Gastroesophageal sphincter (tissue), 4 donors: ENCODE measurements at places on chromosomes 2 and 18.

DNA sequence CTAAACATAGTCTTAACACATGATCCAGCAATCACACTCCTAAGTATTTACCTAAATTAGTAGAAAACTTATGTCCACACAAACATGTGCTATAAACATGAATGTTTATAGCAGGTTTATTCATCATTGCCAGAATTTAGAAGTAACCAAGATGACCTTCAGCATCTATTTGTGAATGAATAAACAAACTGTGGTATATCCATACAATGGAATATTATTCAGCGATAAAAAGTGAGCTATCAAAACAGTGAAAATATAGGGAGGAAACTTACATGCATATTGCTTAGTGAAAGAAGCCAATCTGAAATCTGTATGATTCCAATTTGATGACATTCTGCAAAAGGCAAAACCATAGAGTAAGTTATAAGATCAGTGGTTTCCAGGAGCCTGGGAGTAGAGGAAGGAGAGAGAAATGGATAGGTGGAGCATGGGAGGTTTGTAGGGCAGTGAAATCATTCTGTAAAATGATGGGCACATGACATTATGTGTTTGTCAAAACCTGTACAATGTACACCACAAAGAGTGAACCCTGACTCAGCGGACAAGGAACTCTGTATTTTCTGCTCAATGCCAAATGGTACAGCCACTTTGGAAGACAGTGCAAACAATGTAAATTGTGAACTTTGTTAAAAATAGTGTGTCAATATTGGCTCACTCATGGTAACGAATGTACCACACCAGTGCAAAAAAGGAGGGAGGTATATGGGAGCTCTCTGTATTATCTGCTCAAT lies 61.9 kb upstream of the IGFBP2 start:
- ATAC-seq = no peak

DNA sequence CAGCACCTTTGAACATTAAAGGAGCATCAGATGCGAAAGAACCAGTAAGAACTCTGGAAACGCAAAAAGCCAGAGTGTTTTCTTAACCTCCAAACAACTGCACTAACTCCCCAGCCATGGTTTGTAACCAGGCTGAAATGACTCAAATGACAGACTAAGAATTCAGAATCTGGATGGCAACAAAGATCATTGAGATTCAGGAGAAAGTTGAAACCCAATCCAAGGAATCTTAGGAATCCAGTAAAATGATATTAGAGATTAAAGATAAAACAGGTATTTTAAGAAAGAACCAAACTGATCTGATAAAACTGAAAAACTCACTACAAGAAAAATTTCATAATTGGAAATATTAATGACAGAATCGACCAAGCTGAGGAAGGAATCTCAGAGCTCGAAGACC lies 116.7 kb downstream of the PTRHD1 start:
- ATAC-seq = no peak

GRCh38 chr2:178401994-178402437 lies 49.0 kb downstream of the PRKRA start:
- no peak for ATAC-seq

DNA sequence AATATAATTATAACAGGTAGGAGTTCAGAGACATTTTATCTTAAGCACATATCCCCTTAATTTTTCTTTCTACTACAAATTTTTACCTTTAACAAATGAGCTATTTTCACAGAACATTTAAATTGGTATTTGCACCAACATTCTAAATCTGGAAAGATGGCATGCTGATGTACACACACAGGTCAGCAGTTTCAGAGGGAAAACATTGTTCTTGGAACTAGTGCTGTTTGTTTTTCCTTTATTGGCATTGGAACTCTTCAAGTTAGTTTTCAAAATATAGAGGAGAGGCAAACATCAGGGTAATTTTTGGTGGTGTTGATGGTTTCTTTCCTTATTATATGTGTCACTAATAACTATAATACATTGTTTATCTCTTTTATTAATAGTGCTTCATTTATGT lies 155.3 kb downstream of the PHLPP1 start:
- ATAC-seq = no peak

- no peak for ATAC-seq
Observed at GRCh38 chr2:65790676-65790935, 358.2 kb upstream of the SPRED2 start.

GRCh38 chr18:78169174-78169864 lies 810.3 kb upstream of the SALL3 start:
- ATAC-seq = no peak

DNA sequence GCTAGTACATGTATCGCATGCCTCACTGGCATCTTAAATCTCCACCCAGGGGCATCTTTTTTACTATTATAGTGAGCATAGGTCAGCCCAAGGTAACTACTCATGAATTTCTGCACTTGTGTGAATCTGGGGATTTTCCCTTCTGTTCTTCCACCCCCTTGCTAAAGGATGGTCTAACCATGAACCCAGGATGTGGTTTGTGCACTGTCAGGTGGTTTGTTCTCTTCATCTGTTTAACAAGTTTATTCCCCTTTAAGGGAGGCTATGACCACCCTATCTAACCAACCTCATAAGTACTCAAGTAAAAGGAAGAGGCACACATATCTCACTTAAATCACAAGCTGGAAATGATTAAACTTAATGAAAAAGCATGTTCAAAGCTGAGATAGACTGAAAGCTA lies 243.0 kb downstream of the RPRM start:
- ATAC-seq = no peak

DNA sequence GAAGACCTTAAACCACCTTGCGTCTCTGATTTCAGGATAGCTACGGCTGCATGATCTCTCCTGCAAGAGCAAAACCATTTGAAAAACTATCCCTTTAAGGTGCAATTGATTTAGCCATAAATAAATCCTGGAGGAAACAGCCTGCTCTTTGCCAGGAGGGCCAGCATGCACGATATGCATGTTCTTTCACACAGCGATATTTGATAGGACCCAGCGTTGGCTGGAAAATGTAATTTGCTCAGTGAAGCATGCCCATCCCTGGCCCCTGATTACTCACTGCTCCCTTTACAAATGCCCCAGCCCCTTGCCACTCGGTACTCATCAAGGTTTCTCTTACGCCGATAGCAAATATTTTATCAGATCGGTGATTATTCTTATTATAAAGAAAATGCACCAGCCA lies 315.4 kb downstream of the CDH2 start:
- ATAC-seq = no peak

DNA sequence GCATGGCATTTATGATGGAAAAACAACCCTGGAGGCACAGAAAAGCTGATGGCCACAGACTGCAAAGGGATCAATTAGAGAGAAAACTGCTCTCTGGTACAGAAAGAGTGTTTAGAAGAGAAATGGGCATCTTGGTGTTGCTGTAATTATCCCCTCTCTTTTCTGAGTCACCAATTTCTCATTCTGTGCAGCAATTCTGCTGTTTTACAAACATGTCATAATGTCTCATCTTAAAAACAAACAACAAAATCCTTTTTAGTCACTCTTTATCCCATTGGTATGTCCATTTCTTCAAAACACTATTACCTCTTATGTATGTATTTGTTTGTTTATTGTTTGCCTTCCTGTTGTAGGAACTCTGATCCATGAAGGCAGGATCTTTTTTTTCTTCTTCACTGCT lies 73.9 kb upstream of the HK2 start:
- ATAC-seq = no peak

- ATAC-seq = no peak
Observed at GRCh38 chr2:106012001-106012590, 182.0 kb downstream of the UXS1 start.

DNA sequence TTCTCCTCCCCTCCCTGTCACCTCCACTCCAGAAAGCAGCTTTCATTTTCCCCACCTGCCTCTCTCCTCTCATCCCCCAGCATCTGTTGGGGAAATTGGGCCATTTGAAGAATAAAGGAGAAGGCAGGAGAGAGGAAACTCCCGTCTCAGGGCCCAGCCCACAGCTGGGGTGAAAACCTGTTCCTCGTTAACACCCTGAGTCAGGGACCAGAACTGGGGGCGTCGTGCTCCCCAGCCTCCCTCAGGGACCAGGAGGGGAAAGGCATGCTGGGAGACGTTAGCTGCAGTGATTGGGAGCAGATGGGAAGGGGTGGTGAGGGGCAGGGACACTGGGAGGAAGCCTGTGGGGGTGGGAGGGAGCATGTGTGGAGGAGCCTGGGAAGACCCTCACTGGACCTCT lies 251.3 kb downstream of the DYSF start:
- no peak for ATAC-seq

DNA sequence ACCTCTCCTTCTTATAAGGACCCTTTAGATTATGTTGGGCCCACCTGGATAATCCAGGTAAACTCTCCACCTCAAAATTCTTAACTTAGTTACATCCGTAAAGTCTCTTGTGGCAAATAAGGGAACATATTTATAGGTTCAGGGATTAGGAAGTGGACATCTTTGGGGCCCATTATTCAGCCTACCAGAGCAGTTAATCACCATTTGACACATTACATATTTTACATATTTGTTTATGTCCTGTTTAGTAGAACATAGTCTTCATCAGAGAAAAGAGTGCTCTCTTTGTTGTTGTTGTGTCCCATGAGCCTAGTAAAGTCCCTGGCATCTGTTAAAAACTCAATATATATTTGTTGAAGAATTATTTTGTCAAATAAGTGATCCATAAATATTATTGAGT lies 134.0 kb upstream of the SPATS2L start:
- ATAC-seq = no peak

DNA sequence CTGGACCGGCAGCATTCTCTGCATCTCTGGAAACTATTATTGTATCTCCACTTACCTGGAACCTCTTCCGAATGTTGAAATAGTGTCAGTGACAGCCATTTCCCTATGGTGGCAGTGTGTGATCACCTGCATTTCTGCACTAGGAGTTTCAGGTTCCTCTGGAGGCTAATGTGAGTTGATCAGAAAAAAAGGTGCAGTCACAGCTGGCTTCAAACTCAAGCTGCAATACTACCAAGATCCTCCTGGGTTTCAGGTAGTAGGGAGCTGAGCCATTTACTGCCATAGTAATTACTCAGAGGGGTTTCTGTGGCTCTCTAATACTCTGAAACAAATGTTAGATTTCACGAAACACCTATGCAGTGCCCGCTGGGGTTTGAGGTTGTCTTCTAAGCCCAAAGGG lies 183.5 kb upstream of the OSR1 start:
- no peak for ATAC-seq

DNA sequence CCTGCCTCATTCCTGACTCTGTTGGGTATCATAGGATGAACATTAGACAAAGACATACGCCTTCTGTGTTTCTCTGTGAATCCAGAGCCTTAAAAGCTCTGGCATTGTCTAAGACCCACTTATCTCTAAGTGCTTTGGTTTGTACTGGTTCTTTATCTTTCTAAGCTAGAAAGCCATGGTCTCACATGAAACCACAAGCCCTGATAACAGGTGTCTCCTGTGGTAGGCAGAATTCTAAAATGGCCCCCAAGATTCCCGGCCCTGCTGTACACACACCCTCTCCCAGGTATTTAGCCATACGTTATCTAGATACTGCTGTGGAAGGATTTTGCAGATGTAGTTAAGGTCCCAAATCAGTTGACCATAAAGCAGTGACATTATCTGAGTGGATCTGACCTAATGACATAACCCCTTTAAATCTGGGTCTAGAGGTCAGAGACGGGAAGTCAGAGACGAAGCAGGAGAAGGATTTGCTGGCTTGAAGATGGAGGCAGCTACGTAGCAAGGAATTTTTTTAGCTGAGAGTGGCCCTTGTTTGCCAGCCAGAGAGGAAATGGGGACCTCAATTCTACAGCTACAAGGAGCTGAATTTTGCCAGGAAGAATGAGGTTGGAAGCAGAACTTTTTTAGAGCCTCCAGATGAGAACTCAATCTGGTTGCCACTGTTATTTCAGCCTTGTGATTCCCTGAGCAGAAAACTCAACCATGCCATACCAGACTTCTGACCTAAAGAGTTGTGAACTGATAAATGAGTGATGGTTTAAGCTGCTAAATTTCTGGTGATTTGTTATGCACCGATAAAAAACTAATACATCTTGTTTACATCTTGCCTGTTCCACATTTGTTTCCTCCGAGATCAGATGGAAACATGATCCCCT lies 186.7 kb downstream of the CAMKMT start:
- ATAC-seq = no peak

GRCh38 chr2:49002750-49003149 lies 151.6 kb downstream of the FSHR start:
- no peak for ATAC-seq

GRCh38 chr2:53787614-53788289 lies 908 bp downstream of the ERLEC1 start:
- ATAC-seq = no peak

GRCh38 chr2:19872302-19872701 lies 29.5 kb downstream of the TTC32 start:
- no peak for ATAC-seq

- ATAC-seq = no peak
Observed at GRCh38 chr2:236767941-236768340, 198.3 kb downstream of the ACKR3 start.

DNA sequence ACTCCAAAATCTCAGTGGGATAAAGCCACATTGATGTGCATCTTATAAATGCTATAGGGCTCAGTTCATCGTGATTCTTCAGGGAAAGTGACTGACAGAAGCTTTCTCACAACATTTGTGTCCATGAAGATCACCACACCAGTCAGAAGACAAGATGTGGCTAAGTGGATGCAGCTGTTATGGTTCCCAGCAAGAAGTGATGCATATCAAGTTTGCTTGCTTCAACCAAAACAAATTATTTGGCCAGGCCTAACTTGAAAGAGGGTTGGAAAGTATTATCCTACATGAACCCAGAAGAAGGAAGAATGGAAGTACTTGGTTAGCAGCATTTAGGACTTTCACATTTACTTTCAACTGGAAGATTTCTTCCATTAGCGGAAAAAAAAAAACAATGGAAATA lies 210.0 kb upstream of the ACVR2A start:
- ATAC-seq = no peak

DNA sequence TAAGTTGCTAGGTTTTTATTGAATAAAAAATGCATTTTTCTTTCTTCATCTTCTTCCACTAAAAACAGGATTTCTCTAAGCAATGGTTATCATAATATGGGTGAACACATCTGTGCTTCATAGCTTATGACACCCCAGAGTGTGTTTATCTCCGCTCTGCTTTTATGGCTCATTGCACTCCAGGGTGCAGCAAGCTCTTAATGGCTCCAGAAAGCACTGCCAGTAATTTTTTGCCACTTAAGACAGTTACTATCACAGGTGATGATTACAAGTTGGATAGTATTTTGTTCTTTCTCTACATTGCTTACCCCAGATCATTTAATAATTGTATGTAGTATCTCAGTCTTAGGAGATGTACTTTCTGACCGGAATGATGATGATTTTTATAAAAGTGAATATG lies 239.3 kb upstream of the CDH20 start:
- no peak for ATAC-seq

DNA sequence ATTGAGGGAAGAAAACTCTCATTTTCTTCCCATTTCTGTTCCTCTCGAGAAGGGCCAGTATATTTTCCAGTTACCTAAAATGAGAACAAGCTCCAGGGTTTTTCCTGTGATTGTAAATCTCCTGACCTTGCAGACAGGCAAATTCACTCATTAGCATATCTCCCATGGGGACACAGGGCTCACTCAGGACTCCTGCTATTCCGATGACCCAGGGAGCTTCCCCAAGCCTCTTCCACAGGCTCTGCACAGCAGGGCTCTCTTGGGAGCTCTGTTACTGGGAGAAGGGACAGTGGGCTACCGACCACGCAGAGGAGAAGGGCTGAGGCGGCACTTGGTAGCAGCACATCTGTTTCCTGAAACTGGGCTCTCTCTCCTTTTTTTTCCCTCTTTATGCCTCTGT lies 135.2 kb upstream of the CAPN13 start:
- ATAC-seq = no peak

- peak; percentile 90 for ATAC-seq
Observed at GRCh38 chr2:236731767-236732580, 162.3 kb downstream of the ACKR3 start.

GRCh38 chr2:144015036-144015435 lies 504.9 kb downstream of the ZEB2 start:
- ATAC-seq = no peak
